ENCODE measurements at places on chromosomes 3 and 15.

GRCh38 chr3:115974940-115975339, 351.6 kb downstream of the GAP43 start:
- no peak for DNase-seq

DNA sequence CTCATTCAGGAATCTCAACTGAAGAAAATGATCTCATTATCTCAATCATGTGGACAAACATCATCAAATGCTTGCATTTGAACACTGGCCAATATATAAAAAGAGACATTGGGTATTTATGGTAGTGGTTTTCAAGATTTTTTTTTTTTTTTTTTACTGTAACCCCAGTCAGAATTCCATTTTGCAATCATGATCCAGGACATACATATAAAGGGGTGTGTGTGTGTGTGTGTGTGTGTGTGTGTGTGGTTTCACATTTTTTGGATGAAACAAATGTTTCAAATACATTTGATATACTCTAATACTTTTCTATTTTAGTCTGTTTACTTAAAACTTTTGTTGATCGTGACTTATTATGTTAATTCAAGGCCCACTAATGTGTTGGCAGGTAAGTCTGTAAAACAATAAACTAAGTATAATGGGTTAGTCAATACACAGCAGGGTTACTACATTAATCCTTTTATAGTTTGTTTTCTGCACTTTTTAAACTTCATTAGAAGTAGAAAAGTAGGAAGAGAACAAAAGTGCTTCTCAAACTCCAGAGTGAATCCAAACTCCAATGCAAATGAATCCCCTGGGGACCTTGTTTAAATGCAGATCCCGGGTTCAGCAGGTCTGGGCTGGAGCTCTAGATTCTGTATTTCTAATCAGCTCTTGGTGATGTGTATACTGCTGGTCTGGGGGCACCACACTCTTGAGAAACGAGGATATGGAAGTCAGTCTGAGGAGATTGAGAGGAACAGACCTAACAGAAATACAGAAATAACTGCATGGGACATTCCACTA, 17.6 kb downstream of the THRB start:
- no peak for DNase-seq

- DNase-seq, result no peak
Measured at GRCh38 chr3:43144761-43145490, 39.0 kb upstream of the POMGNT2 start.

DNA sequence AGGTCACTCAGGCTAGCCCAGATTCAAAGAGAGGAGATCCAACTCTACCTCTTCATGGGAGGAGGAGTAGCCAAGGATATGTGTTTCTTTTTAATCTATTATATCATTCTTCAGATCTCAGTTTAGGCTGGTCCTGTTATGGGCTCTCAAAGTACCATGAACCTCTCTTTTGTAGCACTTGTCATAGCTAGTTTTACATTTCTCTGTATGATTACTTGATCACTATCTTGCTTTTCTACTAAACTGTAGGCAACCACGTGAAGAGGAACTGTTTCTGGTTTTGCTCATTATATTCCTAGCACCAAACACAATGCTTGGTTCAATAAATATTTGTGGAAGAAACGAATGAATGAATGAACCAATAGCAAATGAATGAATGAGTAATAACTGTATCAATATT, 29.6 kb downstream of the CD86 start:
- DNase-seq, result no peak

DNA sequence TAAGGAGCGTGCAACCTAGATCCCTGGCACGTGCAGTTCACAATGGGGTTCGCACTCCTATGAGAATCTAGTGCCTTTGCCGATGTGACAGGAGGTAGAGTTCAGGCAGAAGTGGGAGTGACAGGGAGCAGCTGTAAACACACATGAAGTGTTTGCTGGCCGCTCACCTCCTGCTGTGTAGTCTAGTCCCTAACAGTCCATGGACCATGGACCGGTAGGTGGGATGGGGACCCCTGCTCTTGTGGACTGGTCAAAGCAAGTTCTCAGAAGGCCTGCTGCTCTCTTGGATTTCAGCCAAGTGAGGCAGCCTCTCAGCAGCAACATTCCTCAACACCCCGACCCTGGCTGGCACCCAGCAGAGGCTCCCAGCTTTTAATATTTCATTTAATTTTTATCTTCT, 58.2 kb upstream of the SNRPA1 start:
- DNase-seq, result no peak

DNA sequence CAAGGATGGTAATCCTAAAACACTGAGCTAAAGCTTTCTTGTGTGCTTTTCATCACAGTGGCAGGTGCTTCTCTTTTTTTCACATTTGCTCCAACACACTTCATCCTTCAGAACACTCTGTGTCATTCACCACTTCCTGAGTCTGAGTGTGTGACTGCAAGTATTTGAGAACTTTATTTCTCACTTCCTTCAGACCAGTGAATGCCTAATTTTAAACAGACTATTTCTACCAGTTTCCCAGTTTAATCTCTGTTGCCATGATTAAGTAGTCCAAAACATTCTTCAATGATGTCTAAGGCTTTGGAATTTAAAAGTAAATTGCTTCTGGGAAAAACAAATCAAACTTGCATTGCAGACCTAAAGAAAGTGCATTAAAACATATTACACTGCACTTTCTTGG, 541.2 kb downstream of the RBMS3 start:
- DNase-seq, result no peak

- DNase-seq, result no peak
Measured at GRCh38 chr15:65067317-65067644, 510 bp downstream of the RASL12 start.

- no peak for DNase-seq
Measured at GRCh38 chr15:55518641-55519040, 10.6 kb upstream of the DNAAF4 start.

GRCh38 chr3:17782751-17783150, 40.3 kb upstream of the TBC1D5 start:
- no peak for DNase-seq

GRCh38 chr3:9351709-9352126, 11.1 kb upstream of the THUMPD3 start:
- DNase-seq, result no peak

- no peak for DNase-seq
Measured at GRCh38 chr3:134487406-134487805, 1.5 kb downstream of the CEP63 start.

- no peak for DNase-seq
Measured at GRCh38 chr15:101232677-101233076, 19.2 kb downstream of the CHSY1 start.

GRCh38 chr15:59703979-59704796, 15.1 kb upstream of the BNIP2 start:
- DNase-seq, result no peak

- no peak for DNase-seq
Measured at GRCh38 chr3:179544981-179545645, 17.6 kb upstream of the ACTL6A start.

GRCh38 chr3:148309390-148310035, 388.2 kb upstream of the AGTR1 start:
- no peak for DNase-seq

GRCh38 chr3:152196782-152197181, 71.9 kb upstream of the MBNL1 start:
- no peak for DNase-seq

- no peak for DNase-seq
Measured at GRCh38 chr15:87967951-87968350, 288.6 kb downstream of the NTRK3 start.

DNA sequence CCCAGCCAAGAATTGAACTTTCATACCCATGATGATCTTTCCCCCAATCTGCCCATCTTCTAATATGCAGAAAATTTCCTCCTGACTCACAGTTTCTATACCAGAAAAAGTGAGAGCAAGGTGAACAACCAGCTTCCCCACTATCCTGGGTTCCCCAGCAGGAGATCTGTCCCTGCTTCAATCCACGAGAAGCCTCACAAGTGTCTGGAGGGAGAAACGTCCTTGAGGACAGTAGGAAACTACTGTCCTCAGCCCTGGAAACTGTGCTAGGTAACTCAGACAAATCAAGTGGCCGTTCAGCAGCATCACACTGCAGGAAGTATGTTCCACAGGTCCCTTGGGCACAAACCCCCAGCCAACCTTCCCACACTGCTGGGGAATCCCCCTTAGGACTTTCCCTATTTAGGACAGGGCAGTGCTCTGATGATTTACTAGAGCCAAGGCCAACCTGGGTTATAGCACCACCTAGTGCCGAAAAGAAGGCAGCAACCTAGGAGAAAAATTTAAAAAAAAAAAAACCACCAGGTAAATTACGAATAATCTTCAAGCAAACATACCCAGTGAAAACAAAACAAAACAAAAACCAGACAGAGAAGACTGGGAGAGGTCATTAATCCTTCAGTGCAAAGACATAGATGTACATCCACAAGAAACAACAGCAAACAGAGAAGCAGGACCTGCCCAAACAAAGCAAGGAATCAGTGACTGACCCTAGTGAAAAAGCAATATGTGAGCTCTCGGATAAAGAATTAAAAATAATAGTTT, 36.0 kb downstream of the MORC1 start:
- DNase-seq, result peak; percentile 1

DNA sequence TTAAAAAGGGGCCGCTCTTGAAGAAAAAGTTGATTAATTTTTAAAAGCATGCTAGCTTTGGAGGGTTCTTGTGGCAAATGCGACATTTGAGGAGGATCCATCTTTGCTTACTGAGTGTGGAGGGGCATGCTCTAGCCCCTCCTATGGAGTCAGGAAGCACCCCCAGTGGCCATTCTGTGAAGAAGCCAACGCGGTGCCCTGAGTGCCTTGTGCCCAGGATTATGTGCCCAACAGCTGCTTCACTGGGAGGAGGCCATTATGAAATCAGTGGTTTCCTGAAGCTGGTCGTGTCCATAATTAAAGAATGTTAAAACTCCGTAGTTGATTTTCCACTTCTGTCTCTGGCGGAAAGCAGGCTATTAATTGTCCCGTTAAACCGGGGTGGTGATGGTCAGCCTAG, 69.1 kb upstream of the TNFAIP8L3 start:
- no peak for DNase-seq

GRCh38 chr3:126684218-126684751, 19.8 kb upstream of the CHCHD6 start:
- no peak for DNase-seq

GRCh38 chr3:47475029-47475569, 642 bp downstream of the SCAP start:
- DNase-seq, result peak; percentile 52

GRCh38 chr3:40216471-40216870, 93.0 kb upstream of the EIF1B start:
- no peak for DNase-seq

- DNase-seq, result peak; percentile 8
Measured at GRCh38 chr3:42556089-42556632, 25.6 kb downstream of the SEC22C start.

Data from stimulated activated naive CD4-positive, alpha-beta T cell treated with Interleukin-2 at 50 U/mL for 16 hours (primary cell).